ENCODE measurements at places on chromosomes 4 and X.

DNA sequence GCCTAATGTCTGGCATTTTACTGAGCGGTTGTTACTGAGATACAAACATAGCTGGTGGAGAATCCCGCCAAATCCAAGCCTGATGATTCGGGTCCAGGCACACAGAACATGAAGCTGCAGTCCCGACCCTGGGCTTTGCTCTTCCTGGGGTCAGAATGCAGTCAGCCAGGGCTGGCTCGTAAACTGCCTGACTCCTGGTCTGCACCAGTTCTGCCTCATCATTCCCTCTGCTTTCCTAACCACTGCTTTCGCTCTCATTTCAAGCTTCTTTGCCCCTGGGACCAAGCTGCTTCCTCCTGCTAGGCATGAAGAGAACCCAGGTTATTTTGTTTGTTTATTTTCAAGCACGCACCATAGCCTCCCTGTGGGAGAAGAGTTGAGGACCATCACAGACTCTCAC is 39.3 kb downstream of the GATB start:
- DNase-seq, result no peak

DNA sequence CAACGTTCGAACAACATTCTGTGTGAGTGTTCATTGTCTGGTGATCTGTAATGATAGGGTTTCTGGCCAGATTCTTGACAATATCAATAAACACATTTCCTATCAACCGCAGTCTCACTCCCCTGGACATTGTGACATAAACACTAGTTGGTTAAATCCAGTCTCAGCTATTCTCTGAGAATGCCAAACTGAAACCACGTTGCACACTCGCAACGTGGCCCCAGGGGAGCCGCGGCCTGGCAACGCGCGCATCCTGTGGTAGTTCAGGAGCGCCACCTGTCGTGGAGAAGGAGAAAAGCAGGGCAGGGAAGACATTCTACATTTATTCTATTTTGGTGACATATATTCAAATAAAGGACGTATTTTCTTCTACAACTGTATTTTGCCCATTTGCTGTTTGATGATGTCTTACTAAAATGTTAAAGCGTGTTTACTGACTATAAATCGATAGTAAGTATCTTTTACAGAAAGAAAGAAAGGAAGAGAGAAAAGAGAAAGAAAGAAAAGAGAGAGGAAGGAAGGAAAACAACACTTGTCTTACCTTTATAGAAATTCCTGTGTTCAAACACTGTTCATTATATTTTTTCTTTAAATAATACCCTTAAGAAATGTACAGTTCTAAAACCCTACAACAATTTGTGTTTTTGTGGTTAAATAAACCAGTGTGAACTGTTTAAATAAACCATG is 738.3 kb upstream of the FRG1 start:
- no peak for DNase-seq

- DNase-seq, result no peak
Measured at GRCh38 chr4:21476757-21477156, 471.8 kb downstream of the KCNIP4 start.

DNA sequence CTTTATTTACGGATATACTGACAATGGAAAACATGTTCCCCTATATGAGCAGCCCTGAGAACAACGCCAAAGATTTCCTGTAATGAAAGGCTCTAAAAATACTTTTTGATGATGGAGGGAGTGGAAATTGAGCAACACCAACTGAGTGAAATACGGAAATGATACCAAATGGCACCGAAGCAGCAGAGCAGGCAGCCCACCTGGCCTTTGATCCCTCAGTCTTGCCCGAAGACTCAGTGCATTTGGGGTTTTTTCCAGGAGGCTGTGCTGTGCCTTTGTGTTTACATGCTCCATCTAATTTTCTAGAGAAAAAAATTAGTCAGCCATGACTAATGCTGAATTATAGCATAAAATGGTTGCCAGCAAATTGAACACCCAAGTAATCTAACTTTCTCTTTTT is 169.9 kb upstream of the RBPJ start:
- no peak for DNase-seq

DNA sequence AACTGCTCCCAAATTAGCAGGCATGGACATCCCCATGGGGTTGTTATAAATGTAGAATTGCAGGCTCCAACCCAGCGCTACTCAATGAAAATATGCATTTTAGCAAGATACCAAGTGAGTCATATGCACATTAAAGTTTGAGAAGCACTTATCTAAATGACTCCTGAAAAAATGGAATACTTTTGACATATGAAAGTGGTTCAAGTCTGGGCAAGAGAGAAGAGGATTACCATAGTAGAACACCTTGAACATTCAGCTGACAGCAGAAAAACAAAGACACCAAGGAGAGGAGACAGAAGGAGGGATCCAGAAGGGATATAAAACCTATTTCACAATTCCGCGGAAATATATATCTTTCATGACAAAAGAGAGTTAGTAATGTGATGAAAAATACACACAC is 63.2 kb upstream of the CT83 start:
- DNase-seq, result no peak

DNA sequence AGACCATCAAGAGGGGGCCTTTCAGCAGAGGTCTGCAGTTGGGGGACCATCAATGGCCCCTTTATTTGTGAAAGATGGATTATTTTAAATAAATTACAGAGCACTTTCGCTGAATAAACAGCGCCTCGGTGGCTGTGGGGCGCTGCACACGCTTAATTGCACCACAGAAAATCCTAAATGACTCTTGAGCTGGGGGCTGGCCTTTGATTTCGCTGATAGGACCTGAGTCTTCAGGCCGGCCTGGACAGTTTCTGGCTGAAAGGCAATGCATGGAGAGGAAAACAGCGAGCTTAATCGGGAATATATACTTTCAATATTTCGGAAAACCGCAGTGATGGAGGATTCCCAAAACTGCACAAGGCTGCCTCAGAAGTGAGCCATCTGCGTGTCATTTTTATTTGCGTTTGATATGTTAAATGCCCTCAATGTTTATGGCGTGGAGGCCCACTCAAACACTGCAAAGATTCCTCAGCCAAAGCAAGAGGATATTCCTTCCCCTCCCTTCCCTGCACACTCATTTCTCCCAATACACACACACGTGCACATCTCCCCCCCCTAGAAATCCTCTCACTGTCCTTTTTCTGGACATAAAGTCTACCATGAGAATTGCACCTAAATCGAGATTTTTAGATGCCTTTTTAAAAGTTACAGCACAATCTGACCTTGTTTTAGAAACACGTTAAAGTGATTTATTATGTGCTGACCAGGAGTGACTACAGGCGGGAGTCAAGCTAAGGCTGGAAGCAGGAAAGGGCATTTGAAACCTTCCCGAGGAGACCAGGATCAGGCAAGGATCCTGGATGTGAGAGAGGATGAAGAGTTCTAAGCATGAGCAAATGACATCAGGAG is 340.7 kb downstream of the RAB28 start:
- DNase-seq, result no peak

- no peak for DNase-seq
Measured at GRCh38 chr4:101355767-101356702, 8.7 kb upstream of the PPP3CA start.

Data from T-helper 2 cell (primary cell).